Dermis blood vessel endothelial cell (primary cell): ENCODE measurements at places on chromosomes 7 and 10. TPM values are rescaled to one million over a fixed set of nuclear protein-coding genes. Genes with fewer than 3 reads are reported as not detected.
A peak's percentile ranks its signal among the peaks of the same experiment; 100 is the strongest.

GRCh38 chr10:2909921-2910320 lies 157.4 kb upstream of the PFKP start:
- no peak for DNase-seq

GRCh38 chr7:27665531-27665930 lies 2.8 kb upstream of the HIBADH start:
- DNase-seq: no peak

DNA sequence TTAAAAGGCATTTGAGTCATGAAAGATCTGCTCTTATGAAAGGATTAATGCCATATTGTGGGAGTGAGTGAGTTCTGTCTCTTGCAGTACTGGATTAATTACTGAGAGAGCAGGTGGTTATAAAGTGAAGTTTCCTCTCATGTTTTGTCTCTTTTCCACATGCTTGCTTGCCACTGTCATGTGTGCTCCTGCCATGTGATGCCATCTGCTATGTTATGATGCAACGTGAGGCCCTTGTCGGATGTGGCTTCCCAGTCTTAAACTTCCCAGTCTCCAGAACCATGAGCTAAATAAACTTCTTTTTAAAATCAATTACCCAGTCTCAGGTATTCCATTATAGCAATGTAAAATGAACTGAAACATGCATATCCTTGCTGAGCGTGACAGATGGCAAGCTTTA lies 22.7 kb upstream of the TCTN3 start:
- DNase-seq: no peak

- no peak for DNase-seq
These were observed 138.3 kb downstream of the CYP26A1 start for GRCh38 chr10:93211991-93212390.

DNA sequence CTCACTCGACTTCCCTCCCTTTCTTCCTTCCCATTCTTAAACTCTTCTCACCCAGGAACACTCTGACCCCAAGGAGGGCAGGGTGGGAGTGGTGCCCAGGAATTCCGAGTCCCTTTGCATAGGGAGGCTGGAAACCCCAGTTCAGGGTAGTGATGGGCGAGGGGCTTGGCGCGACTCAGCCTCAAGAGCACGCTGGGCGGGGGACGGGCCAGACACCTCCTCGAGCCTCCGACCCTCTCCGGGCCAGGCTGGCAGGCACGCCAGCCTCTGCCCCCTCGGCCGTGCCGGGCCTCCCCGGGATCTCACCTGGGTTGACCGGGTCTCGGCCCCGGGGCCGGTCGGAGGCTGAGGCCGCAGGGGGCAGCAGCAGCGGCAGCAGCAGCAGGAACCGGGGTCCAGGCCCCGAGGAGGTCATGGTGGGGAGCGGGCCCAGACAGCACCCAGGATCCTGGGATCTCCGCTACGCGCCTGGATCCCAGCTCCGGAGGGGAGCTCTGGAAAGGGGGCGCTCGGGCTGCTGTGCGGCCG lies 457 bp downstream of the PLOD3 start:
- peak; percentile 28 for DNase-seq

- DNase-seq: peak; percentile 73
These were observed at the start of gene HDAC9 for GRCh38 chr7:18495412-18496340. Gene HDAC9 (plus strand): TSS chr7:18495749. CDS start chr7:18496303, 554 bp downstream.

DNA sequence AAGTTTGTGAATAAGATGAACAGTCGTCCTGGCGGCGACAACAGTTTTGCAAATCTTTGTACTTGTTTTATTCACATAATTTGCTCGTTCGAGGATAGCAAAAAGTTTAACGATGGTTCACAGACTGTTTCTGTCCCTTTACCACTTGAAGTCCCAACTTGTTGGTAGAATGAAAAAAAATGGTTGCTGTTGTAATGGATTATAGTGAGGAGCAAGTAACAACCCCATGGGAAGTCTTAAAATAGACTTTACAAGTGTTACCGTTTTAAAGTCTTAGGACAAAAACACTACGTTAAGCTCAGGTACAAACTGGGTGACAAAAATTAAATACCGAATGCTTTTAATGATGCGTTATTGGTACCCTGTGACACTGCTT lies 589 bp downstream of the LSM8 start:
- peak; percentile 27 for DNase-seq

DNA sequence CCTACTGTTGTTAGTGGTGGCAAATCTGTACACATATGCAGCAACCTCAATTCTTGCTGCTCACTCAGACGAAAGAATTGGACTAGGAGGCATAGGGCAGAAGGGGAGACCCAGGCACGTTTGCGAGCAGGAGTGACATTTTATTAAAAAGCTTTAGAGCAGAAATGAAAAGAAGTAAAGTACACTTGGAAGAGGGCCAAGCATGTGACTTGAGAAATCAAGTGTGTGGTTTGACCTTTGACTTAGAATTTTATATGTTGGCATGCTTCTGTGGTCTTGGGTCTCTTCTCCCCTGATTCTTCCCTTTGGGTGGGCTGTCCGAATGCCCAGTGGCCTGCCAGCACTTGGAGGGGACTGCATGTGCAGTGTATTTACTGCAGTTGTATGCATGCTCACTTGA lies 205.5 kb upstream of the SEMA3D start:
- no peak for DNase-seq

DNA sequence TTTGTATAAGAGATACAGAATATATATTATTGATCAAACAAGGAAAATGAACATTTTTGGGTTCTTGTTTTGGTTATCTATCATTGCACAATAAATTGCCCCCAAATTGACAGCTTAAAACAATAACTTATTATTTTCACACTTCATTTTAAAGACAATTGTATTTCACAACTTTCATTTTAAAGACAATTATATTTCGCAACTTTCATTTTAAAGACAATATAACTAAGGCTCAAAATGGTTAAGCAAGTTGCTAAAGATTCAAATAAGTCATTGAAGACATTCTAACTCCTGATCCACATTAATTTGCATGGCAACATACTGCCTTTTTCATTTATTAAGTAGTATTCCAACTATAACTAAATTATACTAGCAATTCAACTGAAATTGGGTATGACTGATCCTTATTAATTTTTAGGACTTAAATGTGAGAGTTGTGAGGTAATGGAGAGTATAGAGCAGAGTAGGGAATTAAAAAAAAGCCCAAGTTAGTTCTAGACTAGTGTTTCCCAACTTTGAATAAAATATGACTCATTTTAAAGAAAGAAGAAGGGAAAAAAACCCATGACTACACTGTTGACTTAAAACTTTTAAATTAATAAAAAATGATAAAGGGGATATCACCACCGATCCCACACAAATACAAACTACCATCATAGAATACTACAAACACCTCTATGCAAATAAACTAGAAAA lies 9.9 kb upstream of the STEAP2 start:
- DNase-seq: no peak

DNA sequence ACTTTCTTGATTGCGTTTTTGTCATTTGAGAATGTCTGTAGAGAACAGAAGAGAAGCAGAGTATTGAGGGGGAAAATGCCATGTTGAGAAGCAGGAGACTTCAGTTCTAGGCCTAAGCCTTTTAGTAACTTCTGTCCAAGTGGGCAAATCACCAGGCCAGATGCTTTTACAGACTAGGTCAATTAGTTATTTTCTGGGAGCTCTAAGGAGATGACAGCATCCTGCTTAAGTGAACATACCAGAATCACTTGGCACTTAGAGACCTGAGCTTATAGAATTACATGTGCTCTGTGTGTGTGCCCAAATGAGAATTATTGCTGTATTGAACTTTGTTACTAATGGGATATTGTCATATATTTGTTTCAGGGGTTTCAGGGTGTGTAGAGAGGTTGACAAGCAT lies 24.0 kb downstream of the AGK start:
- no peak for DNase-seq

GRCh38 chr10:89471110-89471809 lies 56.9 kb downstream of the IFIT5 start:
- no peak for DNase-seq

DNA sequence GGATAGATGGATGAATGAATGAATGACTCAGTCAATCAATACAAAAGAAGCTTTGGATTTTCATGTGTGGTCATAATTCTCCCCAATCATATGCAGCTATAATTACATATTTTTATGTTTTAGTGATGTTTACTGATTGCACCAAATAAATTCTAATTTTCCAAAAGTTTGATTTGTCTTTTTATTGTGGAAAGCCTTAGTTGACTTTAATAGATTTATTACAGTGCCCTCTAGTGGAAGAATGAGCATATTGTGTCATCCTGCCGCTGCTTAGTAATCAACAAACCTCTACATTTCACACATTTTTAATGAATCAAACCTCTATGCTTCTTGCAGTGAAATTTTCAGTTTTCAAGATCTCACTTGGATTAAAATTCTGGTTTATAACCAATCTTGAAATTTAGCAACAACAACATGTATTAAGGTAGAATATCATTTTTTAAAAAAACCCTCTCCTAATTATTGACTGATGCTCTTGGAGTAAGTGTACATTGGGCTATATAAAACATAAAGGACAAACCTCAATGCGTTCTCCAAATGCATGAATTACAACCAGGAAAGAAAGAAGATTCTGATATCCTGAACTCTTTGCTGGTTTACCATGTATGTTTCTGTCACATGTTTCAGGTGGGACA lies 55.6 kb upstream of the PNLIP start:
- peak; percentile 54 for DNase-seq

GRCh38 chr10:103622286-103622685 lies 128.8 kb downstream of the NEURL1 start:
- no peak for DNase-seq

- DNase-seq: no peak
These were observed 25.3 kb upstream of the C10orf53 start for GRCh38 chr10:49654036-49654693.

- DNase-seq: no peak
These were observed 146.9 kb downstream of the KCNMA1 start for GRCh38 chr10:77490534-77491314.

The HSPA12A gene
- total RNA-seq: 0.56 and 0.68 TPM in 2 replicates

The SEMA3D gene
- total RNA-seq: 3.0 and 20.4 TPM in 2 replicates

The CYP2E1 gene
- 0.17 and 0.23 TPM in 2 replicates for total RNA-seq

The FGFBP3 gene
- 0.34 and 0.56 TPM in 2 replicates for total RNA-seq

The TLX1 gene
- total RNA-seq: not detected in 2 replicates

The ADAM8 gene
- total RNA-seq: 0.14 and 0.68 TPM in 2 replicates

The NME8 gene
- total RNA-seq: not detected in 2 replicates

The SPDYE8 gene
- not detected in 2 replicates for total RNA-seq

The R3HCC1L gene
- 14.3 and 16.8 TPM in 2 replicates for total RNA-seq

The PITRM1 gene
- total RNA-seq: 47.1 and 108 TPM in 2 replicates

The ATOH7 gene
- not detected in 2 replicates for total RNA-seq

The ORC5 gene
- 30.0 and 107 TPM in 2 replicates for total RNA-seq

The ELN gene
- total RNA-seq: 4.4 and 5.4 TPM in 2 replicates
